Right ventricle myocardium superior (tissue), 1 donor: ENCODE measurements at places on chromosomes 1 and 21.

DNA sequence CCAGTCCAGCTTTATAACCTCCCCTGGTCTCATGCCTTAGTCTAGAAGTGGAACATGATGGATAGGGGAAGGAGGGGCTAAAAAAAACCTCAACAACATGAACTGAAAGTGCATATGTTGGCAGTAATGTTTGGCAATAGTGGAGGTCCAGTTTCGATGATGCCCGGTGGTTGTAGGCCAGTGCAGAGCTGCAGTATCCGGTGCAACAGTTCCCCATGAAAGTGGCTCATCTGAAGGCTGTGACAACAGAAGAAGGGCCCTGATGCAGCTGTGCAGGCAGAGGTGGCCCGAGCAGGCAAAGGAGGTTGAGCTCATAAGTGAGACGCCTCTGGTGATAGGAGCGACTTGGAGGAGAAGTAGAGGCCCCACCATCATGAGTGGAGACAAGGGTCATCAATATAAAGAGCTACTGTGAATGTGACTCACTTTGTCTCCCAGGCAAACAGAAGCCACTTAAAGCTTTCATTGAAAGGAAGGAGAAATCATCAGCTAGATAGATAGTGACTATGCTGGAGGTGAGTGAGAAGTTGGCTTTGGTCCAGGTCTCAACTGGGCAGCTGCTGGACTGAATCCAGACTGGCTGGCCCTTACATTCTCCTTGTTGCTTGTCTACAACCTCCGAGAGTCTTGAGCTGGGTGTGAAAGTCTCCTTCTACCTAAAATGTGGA lies 10.2 kb upstream of the CREG1 start:
- DNase-seq = peak; percentile 48

DNA sequence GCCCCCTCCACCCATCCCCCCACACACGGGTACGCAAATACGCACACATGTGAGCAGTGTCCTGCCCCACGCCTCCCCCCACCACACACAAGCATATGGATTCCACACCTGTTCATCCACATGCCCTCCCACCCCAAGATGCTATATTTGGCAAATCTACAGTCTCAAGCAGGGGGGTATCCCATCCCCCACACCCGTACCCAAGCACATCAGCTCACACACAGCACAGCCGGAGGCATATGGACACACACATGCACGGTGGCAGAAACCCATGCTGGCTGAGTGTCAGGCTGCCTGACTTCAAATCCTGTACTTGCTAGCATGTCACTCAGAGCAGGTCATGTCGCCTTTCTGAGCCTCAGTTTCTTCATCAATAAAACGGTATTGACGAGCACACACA lies 10.6 kb downstream of the COL16A1 start:
- no peak for DNase-seq

DNA sequence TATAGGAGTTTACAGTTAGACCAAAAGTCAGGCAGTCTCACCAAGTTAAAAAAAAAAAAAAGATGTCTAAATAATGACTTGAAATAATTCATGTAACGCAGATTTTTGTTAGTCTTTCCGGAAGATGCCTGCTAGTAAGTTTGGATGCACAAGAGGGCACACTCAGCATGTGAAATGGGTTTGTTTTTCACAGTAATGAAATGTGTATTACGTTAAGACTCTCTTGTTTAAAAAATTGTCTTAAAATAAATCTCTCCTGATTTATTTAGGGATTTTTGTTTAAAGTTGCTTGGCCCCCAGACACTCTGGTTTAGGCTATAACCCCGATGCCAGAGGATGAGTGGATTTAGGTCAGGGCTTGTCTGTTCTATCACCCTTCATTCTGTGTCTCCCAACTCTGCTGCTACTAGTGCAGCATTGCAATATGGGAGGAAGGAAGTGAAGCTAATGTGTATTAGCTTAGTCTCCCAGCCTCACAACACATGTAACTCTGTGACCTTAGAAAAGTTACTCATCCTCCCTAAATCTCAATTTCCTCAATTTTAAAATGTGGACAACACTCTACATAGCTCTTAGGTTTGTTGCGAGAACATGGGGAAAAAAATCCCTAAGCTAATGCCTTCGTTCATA lies 25.7 kb downstream of the CTH start:
- DNase-seq = no peak

- no peak for DNase-seq
Measured at GRCh38 chr1:17575797-17576518, 36.5 kb downstream of the ARHGEF10L start.

- DNase-seq = no peak
Measured at GRCh38 chr1:18154430-18155194, 47.0 kb downstream of the IGSF21 start.

GRCh38 chr1:31837451-31838158 lies 21.8 kb upstream of the SPOCD1 start:
- DNase-seq = no peak

GRCh38 chr1:222777463-222777862 lies 37.4 kb upstream of the DISP1 start:
- no peak for DNase-seq

DNA sequence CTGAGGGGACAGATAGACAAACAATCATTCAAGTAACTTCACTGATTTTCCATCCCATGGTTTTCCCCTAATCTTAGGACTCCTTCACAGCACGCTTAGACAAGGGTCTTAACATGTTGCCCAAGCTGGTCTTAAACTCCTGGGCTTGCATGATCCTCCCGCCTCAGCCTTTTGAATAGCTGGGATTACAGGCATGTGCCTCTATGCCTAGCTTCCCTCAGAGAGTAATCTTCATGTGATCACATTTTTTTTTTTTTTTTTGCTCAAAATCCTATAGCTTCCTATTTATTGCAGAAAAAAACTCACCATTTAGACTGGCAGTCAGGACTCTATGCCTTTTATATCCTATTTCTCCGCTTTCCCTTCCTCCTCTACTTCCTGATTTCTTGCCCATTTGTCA lies 90.4 kb upstream of the DPH5 start:
- no peak for DNase-seq

- no peak for DNase-seq
Measured at GRCh38 chr21:45740491-45741357, 97.2 kb downstream of the PCBP3 start.

GRCh38 chr1:211613108-211613947 lies 34.4 kb upstream of the SLC30A1 start:
- peak; percentile 88 for DNase-seq

- no peak for DNase-seq
Measured at GRCh38 chr1:42955311-42956063, 3.2 kb downstream of the SLC2A1 start.

- DNase-seq = no peak
Measured at GRCh38 chr1:239126884-239127283, 259.5 kb upstream of the CHRM3 start.

- peak; percentile 47 for DNase-seq
Measured at GRCh38 chr1:58432851-58433668, 113.5 kb downstream of the OMA1 start.

GRCh38 chr1:177092001-177092400 lies 72.5 kb downstream of the ASTN1 start:
- DNase-seq = no peak

DNA sequence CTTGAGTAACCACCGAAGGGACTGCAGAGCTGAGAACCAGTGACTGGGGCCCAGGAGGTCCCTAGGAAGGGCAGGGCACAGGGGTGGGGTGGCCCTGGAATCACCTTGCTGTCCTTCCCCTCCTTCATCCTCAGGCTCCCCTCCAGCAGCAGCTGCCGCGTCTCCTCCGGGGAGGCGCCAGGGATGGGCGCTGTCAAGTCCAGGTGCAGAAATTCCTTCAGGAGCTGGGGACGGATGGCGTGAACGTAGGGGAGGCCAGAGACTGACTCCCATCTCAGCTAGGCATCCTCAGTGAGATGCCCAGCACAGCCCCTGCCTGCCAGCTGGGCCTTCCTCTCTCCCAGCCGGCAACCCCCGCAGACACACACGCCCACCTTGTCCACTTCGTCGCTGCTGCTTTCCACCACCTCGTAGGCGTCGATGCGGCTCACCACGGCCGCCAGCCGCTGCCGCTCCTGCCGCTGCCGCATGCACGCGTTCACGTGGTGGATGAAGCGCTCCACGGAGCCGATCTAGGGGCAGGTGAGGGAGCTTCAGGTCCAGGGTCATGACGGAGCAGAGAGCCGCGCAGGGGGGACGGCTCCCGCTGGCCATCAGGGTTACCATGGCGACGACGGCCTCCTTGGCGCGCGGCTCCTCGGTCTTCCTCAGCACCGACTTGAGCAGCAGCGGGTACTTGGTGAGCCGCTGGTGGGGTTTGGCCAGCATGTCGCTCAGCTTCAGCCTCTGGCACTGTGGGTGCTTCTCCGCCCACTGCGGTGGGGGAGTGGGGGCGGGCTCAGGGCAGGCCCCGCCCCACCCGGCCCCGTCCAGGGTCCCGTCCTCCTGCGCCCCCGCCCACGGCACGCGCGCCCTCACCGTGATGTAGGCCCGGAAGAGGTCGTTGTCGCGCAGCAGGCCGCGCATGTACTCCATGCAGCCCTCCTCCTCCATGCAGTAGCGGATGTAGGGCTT lies 4.4 kb upstream of the TNFRSF25 start:
- no peak for DNase-seq

- DNase-seq = no peak
Measured at GRCh38 chr1:104768466-104768865, 1018.8 kb downstream of the AMY1C start.

- DNase-seq = no peak
Measured at GRCh38 chr1:91594383-91595055, 93.9 kb downstream of the CDC7 start.

DNA sequence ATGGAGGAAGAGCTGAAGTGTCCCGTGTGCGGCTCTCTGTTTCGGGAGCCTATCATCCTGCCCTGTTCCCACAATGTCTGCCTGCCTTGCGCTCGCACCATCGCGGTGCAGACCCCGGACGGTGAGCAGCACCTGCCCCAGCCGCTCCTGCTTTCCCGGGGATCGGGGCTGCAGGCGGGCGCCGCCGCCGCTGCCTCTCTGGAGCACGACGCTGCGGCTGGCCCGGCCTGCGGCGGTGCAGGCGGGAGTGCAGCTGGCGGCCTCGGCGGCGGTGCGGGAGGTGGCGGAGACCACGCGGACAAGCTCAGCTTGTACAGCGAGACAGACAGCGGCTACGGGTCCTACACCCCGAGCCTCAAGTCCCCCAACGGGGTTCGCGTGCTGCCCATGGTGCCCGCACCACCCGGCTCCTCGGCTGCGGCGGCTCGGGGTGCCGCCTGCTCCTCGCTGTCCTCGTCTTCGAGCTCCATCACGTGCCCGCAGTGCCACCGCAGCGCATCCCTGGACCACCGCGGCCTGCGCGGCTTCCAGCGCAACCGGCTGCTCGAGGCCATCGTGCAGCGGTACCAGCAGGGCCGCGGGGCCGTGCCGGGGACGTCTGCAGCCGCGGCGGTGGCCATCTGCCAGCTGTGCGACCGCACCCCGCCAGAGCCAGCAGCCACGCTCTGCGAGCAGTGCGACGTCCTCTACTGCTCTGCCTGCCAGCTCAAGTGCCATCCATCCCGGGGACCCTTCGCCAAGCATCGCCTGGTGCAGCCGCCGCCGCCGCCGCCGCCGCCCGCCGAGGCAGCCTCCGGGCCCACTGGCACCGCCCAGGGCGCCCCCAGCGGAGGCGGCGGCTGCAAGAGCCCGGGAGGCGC lies 1.3 kb downstream of the TRIM67 start:
- no peak for DNase-seq

- DNase-seq = no peak
Measured at GRCh38 chr1:6711174-6711573, 9.6 kb upstream of the DNAJC11 start.

DNA sequence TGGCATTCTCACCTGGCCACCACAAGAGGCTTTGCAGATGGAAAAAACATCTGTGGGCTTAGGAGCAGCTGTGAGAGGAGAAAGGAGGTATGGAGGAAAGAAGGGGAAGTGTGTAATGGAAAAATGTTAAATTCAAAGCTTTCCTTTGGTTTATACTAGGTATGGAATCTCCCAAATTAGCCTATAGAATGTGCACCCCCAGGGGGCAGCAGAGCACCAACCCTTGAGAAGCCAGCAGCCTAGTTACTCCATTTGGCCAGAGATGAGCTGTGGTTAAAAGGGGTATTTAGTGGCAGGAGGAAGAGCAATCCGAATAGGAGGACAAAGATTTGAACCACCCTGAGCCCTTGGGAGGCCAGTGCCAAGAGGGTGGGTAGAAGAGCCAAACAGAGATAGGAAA lies 97.5 kb upstream of the CTTNBP2NL start:
- DNase-seq = peak; percentile 47

GRCh38 chr1:99869304-99869703 lies 19.1 kb downstream of the AGL start:
- no peak for DNase-seq

DNA sequence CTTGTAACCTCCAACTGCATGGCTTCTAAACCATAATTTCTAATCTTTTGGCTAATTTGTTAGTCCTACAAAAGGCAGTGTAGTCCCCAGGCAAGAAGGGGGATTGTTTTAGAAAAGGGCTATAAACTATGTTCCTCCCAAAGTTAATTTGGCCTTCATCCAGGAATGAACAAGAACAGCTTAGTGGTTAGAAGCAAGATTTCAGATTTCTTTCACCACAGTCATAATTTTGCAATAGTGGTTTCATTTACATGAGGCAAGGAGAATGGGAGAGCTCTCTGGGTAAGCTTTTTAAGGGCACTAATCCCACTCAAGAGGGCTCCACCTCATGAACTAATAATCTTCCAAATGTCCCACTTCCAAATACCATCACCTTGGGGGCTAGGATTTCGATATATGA lies 1353.9 kb downstream of the NCAM2 start:
- DNase-seq = no peak

GRCh38 chr1:239458144-239458500 lies 71.8 kb downstream of the CHRM3 start:
- no peak for DNase-seq

- no peak for DNase-seq
Measured at GRCh38 chr1:231351816-231352215, 13.7 kb downstream of the SPRTN start.

DNA sequence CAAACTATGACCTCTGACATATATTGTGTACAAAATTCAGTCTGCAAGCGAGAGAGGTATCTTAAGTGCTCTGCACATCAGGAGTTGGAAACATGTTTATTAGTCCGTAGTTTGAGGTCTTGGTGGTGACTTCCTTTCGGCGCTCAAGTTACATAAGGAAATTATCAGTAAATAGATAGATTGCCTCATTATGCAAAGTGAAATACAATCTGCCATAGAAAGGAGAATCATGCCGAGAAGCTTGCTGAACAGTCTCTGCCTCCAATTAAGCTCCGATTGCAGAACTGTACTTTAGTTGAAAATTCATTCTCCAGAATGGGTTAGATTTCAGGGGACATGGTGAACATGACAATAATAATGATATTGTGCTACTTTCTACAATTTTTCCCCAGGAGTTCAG lies 271.8 kb downstream of the BRINP2 start:
- no peak for DNase-seq

DNA sequence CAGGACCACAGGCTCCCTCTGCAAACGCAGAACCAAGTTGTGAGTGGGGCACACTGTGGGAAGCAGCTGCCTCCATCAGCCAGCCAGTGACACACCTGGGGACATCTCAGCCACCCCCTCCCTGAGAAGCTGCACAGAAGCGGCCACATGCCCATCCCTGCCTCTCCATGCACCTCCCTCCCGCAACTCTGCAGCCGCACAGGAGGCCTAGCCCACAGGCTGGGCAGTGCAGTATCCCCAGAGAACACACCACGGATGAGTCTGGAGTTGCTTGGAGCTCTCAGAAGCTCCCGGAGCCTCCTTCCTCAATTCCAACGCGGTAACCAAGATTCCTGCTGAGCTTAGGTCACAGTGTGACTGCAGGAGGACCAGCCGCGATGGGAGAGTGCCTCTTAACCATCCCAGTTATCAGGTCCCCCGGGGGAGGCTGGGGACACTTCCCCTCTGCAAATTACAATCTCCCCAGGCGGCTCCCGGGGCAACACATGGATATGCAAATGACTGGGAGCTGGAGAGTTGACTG lies 1.2 kb upstream of the WNT3A start:
- no peak for DNase-seq

GRCh38 chr1:201327687-201328240 lies 44.5 kb downstream of the PKP1 start:
- DNase-seq = no peak
